ENCODE measurements at places on chromosomes 1 and 21.

DNA sequence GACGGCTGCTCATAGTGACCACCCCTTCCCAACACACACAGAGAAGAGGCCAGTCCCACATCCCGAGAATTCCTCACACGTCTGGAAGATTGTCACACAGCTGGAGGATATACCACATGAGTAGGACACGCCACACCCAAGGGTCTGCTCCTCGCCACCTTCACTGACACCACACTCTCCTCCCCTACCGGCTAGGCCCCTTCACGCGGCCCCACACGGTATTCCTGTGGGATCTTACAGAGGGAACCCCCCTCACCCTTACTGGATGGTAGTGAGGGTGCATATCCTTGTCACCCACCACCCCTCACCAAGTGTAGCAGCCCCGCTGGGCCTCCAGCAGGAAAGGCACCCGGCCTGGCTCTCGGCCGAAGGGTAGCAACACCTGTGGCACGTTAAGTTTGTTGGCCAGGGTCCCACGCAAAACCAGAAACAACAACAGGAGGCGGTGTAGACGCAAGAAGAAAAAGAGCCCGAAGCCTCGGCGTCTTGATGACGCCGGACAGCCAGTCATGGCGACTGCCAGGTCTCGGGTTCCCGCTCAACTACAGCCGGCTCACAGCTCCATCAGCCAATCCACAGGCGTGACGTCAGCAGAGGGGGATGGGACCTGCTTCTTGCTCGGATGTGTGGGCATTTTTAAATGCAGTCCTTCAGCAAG lies at the start of gene NUP210L:
Gene NUP210L, minus strand, starts transcription at position 540 of the 658 bp plus-strand sequence.
- no peak for DNase-seq

DNA sequence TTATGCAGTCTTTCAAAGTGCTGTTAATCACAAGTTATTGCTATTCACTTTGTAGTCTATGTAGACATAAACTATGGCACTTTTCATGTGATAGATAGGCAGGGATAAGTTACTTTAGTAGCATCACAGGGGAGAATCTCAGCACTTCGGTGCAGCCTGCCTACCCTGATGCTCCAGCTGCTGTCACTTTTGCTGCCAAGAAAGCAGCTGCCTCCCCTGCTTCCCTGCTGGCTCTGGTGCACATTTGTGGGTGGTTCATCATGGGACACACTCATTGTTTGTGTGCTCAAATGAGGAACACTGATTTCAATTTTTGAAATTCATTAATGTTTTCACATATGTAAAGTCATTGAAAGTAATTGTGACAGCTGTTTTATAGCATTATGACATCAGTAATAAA lies 272.6 kb downstream of the S1PR1 start:
- no peak for DNase-seq

DNA sequence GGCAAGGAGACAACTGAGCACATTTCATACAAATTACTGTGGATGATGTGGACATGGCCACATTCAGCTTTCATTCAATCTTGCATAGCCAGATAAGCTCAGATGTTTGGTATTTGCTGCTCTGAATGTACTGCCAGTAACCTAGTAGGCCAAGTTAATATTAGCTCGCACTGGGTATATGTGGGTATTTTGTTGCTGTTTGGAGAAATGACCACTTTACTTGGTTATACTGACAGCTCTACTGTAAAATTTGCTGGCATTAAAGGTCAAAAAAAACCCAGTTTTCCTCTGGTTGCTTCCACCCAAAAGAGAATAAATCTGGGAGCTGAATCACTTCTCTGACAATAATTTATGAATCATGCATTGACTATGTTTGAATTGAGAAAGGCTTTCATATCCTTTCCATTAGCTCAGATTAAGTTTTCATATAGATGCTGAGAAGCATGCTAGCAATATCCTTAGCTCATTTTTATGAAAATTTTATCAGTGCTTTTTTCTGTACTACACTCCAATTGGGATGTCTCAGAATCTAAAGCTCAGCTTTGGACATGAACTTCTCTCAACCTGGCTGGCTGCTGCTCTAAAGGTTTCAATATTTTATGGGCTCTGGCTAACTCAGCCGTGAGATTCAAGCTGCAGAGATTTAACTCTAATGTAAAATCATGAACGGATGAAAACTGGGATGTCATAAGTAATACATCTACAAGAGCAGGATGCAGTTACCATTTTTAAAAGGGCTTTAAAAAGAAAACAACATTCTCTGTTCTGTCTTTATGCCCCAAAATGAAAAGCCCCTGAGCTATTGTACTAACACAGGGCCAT lies 330.0 kb downstream of the BARHL2 start:
- DNase-seq, result no peak

DNA sequence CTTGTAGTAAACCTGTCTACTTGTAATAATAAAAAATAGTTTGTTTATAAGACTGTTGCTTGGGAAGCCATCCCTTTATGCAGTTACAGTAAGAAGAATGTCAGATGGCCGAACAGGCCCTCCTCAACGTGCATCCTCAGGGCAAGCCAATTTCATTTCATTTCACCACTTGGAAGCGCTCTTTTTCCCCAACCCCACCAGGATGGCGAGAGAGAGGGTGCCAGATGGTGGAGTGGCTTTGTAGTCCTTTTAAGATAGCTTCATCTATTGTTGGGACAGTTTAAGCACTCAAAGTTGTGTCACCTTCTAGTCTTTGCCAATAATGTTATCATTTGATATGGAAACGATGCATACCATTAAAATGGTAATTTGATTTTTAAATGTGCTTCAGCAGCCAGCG lies 356.3 kb upstream of the CAMK1G start:
- no peak for DNase-seq

GRCh38 chr1:169266133-169266532 lies 101.5 kb downstream of the NME7 start:
- no peak for DNase-seq

DNA sequence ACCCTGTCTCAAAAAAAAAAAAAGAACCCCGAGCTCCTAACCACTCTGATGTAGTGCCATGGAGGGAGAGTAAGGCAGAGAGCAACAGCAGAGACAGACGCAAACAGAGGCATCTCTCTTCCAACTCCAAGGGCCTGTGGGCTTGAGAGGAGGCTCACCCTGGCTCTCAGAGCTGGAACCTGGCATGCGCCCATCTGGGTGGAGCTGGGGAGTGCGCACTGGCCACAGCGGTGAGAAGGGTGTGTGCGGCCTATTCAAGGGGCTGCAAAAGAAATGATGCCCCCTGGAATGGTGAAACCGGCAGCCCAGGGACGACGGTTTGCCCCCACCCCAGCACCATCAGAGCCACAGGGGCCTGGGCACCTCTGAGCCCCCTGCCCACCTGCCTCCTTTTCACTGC lies 17.6 kb downstream of the COL8A2 start:
- DNase-seq, result no peak

DNA sequence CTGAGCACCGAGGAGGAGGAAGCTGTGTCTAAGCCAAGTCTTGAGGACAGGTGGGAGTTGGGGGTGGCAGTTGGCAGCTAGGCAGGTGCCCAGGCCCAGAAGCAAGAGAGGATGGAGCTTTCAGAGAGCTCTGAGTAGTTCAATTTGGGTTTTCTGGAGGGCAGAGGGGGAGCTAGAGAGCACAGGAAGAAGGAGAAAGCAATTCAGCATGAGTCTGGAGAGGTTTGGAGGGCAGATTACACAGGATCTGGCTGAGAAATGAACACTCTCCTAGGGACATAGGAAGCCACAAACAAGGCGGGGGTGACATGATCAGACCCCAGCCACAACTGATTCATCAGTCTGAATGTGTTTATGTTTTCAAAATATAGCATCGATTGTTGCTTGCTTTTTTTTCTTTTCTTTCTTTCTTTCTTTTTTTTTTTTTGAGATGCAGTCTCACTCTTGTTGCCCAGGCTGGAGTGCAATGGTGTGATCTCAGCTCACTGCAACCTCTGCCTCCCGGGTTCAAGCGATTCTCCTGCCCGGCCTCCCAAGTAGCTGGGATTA lies 23.8 kb downstream of the PTPRF start:
- peak; percentile 45 for DNase-seq

DNA sequence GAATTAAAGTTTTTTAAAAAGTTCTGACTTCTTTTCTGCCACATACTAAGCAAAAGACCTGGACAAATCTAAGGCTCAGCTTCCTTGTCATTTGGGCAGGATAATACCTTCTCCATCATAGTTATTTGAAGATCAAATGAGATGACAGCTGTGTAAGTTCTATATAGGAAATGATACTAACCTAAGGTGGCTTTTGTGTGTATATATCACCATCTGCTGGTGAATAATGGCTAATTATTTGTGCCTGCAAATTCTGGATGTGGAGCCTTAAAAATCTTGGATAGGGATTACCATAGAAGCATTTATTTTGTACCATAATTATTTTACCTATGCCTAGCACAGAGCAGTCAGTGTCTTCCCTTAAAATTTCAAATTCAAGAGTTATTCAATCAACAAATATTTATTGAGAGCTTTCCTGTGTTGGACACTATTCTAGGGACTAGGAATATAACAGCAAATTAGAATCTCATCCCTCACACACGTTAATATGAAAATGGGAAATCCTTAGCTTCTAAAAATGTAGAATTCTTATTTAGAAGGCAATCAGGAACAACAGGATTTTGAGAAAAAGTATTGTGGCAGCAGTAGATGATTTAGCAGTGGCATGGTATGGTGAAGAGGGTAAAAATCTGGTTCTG lies 89.8 kb downstream of the TMEM200B start:
- DNase-seq, result peak; percentile 45

DNA sequence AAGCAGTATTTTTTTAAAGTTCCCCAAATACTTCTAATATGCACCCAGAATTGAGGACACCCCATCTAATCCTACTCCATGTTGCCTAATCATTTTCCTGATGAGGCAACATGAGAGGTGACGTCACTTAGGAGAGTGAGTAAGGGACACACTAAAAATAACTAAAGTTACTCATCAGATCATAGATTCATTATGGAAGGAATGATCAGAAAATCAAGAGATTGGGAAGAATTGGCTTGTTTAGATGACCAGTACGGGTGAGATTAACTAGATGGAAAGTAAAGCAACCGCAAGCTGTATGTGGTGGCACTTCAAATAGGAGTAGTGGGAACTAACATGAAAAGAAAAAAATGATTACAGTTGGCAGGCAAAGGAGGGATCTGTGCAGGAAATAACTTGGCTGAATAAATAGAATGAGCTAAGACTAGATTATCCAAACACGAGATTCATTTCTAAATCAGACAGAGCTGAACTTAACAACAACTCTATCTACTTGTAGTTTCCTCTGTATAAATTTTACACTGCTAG lies 61.4 kb upstream of the CXADR start:
- DNase-seq, result no peak

DNA sequence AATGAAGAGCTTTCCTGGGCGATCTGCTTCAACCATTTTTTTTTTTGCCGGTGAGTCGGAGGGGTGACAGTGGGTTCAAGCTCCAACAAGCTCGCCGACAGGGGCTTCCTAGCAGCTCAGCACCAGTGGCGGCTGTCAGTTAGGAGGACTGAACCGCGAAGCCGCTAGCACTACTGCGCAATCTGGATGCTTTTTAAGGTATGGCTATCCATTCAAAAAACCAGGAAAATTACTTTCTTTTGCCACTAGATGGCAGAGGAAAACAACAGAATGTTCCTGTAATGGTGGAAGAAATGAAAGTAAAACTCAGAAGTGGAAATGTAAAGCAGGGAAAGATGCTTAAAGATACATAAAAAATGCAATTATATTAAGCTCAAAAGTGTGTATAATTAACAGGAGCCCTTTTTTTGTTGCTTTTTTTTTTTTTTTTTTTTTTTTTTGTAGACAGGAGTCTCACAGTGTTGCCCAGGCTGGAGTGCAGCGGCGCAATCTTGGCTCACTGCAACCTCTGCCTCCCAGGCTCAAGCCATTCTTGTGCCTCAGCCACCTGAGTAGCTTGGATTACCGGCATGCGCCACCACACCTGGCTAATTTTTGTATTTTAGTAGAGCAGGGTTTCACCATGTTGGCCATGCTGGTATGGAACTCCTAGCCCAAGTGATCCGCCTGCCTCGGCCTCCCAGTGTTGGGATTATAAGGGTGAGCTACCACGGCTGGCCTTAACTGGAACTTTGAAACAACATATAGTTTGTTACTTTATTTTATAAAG lies 8.5 kb downstream of the KYAT3 start:
- peak; percentile 65 for DNase-seq

GRCh38 chr1:117169871-117170596 lies 40.7 kb downstream of the VTCN1 start:
- no peak for DNase-seq

GRCh38 chr1:54244655-54245054 lies 44.7 kb downstream of the MRPL37 start:
- DNase-seq, result no peak

DNA sequence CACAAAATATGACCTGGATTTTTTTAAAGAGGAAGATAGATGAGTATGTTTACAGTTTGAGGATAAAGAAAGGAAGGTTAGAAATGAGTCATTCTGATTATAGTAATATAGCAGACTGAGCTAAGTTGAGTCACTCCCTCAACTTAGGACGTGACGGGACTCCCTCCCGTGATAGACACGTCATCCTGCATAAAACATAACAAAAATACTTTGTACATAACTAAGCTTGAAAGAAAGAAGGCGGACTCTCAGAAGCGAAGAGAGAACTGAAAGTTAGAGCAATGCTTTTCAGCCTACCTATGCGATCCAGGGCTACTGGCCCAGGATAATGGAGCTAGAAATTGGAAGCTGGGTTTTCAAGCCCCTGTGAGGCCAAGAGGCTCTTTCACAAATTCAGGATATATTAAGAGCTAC lies 53.0 kb upstream of the DESI2 start:
- peak; percentile 68 for DNase-seq

DNA sequence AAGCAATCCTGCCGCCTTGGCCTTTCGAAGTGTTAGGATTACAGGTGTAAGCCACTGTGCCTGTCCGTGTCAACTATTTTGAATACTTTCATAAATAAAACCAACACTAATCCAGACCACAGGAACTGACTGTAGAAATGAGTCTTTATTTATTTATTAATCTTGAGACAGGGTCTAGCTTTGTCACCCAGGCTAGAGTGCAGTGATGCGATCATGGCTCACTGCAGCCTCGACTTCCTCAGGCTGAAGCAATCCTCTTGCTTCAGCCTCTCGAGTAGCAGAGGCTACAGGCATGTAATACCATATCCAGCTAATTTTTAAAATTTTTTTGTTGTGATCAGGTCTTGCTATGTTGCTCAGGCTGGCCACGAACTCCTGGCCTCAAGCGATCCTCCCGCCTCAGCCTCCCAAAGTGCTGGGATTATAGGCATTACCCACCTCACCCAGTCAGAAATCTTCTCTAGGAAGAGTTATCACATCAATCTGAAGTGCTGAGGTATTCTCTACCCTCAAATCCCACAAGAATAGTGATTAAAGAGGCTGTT lies 21.7 kb upstream of the CPLANE2 start:
- DNase-seq, result no peak

DNA sequence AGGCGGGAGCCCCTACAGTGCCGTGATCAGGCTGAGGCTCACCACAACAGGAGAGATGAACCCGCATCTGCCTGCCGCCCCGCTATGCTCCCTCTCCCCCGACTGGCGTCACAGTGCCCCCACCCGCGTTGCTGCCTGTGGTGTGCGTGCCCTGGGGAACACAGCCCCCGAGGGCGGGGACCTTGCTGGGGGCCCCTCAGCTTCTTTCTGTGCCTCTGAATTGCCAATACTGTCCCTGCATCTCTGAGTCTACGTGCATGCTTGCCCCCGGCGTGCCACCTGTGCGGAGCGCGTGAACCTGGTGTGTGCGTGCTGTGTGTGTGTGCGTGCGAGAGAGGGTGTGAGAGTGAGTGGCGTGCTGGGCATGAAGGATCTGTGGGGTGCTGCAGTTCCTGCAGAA lies 10.3 kb downstream of the PARS2 start:
- no peak for DNase-seq

Data from GM12865 (cell line).